Mammary microvascular endothelial cell (primary cell): ENCODE measurements at places on chromosomes 6 and 20. TPM values are rescaled to one million over a fixed set of nuclear protein-coding genes. Genes with fewer than 3 reads are reported as not detected.

The TCF21 gene
- total RNA-seq: not detected in 2 replicates

The COL11A2 gene
- 0.07 and 0.15 TPM in 2 replicates for total RNA-seq

The SLC22A7 gene
- total RNA-seq: not detected in 2 replicates

The MYCT1 gene
- total RNA-seq: 120 and 122 TPM in 2 replicates
